Cortex of kidney (tissue), 1 donor: ENCODE measurements at places on chromosomes 4 and X.

- DNase-seq, result no peak
These were observed 155.9 kb upstream of the RASGEF1B start for GRCh38 chr4:81627590-81627989.

GRCh38 chr4:107035819-107036583, at the start of gene DKK2:
Gene DKK2 (minus strand): TSS chr4:107036313. CDS start chr4:107035591, 722 bp downstream.
- no peak for DNase-seq

GRCh38 chr4:69830560-69831269, 29.2 kb downstream of the SULT1E1 start:
- no peak for DNase-seq

GRCh38 chrX:109472939-109473735, 8.7 kb downstream of the GUCY2F start:
- no peak for DNase-seq

DNA sequence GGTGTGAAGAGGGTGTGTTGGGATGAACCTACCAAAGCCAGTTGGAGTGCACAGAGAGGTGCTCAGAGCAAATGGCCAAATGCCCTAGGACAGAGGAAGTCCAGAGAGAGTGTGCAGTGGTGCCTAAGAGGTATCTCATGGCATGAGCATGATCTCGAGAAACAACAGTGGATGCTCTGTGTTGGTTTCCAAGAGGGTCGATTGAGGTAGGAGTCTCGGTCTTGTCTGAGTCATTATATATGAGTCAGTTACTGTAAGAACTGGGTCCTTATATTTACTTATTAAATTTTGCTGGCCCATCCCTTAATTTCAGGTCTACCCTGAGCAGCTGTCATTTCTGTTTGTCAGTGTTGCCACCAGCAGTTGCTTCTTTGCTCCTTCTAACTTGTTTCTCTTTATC, 86.6 kb upstream of the TMEM150C start:
- DNase-seq, result no peak

DNA sequence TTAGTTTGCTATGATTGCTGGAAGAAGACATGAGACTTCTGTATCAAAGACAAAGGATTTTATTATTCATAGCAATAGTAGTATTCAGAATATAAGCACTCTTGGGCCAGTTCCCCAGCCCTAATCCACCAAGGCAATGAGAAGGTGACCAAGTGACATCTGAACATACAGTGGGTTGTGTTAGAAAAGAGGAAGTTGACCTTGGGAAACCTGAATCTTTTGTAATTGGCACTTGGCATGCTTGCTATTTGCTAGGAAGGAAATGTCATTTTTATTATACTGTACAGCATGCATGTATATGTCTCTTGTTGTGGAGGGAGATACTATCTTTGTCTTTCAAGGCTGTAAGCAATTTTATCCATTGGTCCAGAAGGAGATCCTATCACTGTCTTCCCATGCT, 216.1 kb upstream of the FAT1 start:
- no peak for DNase-seq

DNA sequence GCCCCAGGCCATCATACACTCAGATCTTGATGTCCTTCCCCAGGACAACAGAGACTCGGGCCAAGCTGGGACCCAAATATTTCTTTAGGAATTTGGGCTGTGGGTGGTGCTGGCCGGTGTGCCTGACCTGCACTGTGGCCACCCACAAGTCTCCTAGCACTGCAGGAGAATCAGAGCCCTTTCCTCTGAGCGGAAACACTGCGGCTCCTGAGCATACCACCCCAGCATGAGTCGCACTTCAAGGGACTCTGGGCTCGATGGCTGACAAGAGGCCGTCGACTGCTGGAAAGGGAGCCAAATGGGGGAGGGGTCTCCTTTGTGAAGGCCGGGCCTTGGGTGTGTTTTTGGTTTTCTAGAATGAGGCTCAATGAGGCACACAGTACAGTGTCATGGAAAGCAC, 13.0 kb upstream of the IRAK1 start:
- no peak for DNase-seq

DNA sequence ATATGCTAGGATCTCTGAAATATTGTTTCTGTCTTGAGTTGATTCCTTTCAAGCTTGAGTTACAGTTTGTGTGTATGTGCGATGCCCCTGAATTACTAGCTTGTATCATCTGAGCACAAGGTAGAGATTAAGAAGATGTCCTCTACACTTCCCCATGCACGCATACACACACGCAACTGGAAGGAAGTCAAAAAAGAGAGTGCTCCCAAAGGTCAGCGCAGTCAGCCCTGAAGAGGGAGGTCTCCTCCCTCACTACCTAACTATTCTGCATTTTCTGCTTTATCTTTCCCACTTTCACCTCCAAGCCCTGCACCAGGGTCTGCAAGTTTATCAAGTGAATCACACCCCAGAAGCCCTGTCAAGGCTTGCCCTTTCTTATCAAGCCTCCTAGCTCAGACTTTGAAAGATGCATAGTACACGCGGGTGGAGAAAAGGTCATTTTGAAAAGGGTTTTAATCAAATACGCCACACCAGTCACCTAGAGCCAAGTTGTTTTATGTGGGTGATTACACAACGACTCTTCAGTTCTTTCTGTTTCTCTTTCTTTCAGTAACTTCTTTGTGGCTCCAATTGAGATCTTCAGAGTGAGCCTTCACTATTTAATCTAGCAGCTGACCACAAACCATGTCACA, 127.7 kb downstream of the ASB9 start:
- no peak for DNase-seq

GRCh38 chrX:24080704-24081103, 25.9 kb downstream of the EIF2S3 start:
- DNase-seq, result no peak

DNA sequence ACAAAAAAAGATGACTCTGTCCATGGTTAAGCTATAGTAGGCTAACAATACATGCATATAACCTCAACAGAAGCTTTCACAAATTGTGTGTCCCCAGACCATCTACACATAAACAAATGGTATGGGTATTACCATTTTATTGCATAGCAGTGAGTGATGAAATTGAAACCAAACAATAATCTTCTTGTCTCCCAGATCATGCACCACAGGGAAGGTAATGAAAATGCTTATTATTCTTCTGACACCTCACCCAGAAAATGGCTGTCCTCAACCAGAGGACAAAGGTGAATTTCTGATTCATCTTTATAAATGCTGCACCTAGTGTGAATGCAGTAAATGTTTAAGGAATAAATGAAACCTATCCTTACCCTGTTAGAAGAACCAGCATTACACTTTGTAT, 8.0 kb downstream of the PRSS12 start:
- DNase-seq, result no peak

DNA sequence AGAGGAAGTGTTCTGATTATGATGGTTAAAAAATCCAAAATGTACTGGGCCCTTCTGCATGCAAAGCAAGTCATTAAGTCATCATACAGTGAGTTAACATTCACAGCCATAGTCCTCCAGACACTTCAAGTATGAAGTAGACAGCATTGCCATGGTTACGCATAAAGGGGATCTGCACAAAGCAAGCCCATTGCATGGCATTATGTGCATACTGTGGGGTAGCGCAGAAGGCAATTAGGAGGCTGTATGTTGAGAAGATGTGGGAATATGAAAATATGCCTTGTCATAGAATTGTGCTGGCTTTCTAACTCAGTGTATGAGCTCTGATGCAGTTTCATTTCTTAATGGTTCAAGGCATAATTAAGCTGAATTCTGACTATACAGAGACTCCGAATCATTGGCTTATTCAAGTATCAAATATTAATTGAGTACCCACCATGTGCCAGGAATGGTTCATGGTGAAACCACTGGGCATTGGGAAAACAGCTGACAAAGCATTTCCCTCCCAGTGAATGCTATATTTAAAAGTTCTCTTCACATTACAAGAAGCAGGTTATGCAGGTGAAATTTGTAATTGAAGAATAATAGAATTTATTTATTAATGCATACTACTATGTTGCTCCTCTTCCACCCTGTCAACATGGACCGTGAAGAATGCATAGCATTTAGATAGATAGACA, 588.9 kb downstream of the ZNF674 start:
- no peak for DNase-seq

DNA sequence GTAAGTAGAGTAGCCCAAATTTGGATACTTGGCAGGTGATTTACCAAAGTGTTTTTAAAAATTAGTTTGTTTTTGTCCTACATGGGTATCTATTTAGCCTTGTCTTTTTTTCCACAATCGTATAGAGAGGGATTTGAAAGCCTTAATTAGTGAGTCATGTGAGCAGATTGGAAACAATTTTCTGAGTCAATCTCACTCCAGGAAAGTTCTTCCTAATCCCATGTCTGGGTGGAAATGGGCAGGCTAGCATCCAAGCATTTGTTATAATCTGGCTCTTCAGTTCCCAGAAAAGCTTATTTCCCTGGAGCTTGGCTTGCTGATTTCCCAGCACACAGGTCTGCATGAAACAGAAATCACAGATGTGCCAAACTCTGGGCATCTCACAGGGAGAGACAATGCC, 426.9 kb upstream of the BOD1L1 start:
- DNase-seq, result no peak

DNA sequence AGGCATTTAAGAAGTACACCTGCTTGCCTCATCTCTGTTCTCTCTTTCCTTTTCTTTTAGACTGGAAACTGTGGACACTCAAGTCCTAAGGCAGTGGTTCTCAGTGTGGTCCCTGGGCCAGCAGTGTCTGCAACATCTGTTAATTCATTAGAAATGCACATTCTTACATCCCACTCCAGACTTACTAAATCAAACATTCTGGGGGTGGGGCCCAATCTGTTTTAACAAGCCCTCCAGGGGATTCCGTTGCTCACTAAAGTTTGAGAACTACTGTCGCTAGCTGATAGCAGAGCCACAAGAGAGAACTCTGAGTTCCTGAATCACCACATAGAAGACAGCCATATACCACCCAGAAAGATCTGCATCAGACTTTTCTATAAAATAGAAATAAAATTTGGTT, 430.6 kb downstream of the BCOR start:
- no peak for DNase-seq

DNA sequence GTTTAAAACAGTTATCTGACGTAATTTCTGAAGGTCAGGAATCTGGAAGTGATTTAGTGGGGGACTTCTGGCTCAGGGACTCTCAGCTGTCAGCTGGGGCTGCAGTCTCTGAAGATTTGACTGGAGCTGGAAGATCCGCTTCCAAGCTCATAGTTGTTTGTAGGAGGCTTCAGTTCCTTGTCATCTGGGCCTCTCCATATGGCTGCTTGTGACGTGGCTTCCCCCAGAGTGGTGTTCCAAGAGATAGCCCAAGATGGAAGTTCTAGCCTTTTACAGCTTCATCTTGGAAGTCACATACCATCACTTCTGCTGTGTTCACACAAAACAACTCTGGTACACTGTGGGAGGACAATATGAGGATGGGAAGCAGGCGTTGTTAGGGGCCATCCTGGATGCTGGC, 2.1 kb downstream of the MPC1L start:
- no peak for DNase-seq

- DNase-seq, result no peak
These were observed 18.5 kb downstream of the CLGN start for GRCh38 chr4:140408974-140409373.

GRCh38 chr4:20395160-20395773, 143.6 kb downstream of the SLIT2 start:
- DNase-seq, result no peak

DNA sequence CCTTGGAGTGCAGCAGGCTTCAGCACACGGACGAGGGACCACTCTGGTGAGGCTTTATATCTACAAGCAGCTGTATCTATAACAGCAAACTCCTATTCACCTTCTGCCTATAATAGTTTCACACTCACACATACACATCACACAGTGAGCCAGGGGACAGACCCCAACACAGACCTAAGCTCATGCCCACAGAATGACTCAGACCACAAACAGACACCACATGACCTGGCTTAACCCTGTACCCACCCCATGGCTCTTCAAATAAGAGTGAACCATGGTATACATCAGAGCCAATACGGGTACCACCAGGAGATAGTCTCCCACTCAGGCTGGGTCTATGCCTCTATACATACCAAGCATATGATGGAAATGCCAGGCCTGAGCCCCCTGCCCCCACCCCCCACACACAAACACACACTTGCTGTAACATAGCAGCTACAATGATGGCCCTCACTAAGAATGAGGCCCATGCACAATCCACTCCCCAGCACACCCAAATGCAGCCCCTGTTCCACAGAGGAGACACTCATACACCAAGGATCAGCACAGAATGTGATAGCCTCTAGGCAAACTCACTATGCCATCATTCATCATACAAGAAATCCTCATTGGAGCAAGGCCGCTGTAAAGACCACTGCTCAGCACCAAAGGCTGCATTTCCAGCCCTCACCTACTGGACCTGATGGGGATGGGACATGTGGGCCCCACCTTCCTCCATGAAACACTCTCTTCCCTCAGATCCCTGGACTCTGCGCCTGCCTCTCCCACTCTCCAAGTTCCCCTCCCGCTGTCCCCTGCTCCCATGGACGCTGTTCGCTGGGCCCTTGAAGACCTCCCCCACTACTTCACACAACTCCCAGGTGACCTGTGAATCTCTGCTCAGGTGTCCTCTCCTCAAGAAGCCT, 62.1 kb upstream of the XIAP start:
- DNase-seq, result no peak

DNA sequence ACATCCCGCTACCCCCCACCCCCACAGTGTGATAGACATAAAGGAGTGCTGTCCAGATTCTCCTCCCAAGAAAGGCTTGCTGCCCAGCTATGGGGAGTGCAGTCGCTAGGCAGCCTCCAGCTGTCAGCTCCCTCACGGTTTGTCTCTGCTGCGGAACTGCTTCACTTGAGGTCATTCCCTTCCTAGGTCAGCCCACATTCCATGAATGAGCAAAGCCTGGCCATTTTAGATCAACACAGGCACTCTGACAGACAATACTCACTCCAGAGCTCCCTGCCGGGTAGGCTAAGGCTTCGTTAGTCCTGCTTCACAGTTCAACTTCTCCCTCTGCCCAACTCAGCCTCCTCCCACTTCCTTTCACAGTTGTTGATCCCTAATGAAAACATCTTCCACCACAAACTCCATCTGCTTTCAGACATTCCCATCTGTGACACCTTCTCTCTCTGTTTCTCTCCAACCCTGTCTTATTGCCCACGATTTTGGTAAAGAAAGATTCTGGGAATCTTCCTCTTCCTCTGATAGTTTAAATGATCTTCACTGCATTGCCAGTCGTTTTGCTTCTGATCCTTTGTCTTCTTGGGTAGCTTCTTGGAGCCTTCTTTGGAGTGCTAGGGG, 318.9 kb upstream of the F9 start:
- DNase-seq, result no peak

- DNase-seq, result no peak
These were observed 334.7 kb upstream of the NR3C2 start for GRCh38 chr4:148776941-148777340.

DNA sequence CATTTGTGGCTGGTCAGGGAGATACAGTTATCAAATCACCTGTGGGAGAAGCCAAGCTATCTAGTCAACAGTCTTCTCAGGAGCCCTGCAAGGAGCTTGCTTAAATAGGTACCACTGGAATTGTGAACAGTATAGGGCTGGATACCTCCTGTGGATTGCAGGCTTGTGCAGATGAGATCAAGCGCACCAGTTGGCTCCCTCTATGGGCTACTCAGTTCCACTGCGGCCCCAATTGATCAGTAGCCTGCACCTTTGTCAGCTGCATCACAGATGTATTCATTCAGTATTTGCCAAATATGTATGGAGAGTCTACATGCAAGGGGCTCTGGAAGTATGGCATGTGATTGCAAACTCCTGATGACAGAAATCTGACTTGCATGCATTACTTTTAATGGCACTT, 28.6 kb downstream of the TEX13A start:
- no peak for DNase-seq

GRCh38 chrX:40581336-40581920, 658 bp downstream of the ATP6AP2 start:
- no peak for DNase-seq

- DNase-seq, result no peak
These were observed 94.5 kb downstream of the NSUN7 start for GRCh38 chr4:40844261-40844660.

GRCh38 chr4:15149234-15149838, 147.1 kb downstream of the CPEB2 start:
- no peak for DNase-seq

GRCh38 chr4:184762100-184762499, 28.2 kb upstream of the CENPU start:
- DNase-seq, result no peak
